ENCODE measurements at places on chromosomes 4 and X.

- ATAC-seq, result peak; percentile 34
Measured at GRCh38 chrX:9355739-9356138, 109.1 kb upstream of the TBL1X start.

- peak; percentile 93 for ATAC-seq
Measured at GRCh38 chrX:66638591-66639500, at the start of gene EDA2R. Gene EDA2R, minus strand, starts transcription at chrX:66639078. Its CDS starts 23,058 bp downstream, at chrX:66616020.

- ATAC-seq, result peak; percentile 86
Measured at GRCh38 chrX:9530848-9531274, 66.0 kb downstream of the TBL1X start.

- ATAC-seq, result no peak
Measured at GRCh38 chrX:112120721-112121120, 38.1 kb upstream of the TRPC5 start.

DNA sequence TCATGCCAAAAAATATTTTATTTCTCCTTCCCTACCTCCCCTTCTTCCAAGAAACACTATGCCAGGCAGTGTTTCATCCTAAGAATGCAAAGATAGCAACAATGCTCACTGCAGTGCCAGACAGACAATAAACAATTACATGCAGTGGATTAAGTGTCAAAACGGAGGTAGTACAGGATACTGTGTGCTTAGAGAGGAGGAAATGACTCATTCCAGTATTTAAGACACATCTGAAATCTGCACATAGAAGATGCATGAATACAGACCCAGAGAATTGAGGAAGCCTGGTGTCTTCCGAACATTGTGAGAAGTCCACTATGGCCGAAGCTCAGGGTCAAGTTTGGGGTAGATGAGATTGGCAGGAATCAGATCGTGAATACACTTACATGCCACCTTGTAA lies 326.4 kb downstream of the PPP3CA start:
- peak; percentile 59 for ATAC-seq

Measured in activated T-helper 17 cell treated with anti-CD3 and anti-CD28 coated beads, Interleukin-2, amount 50 U/mL, for 72 hours (primary cell).